ENCODE measurements at places on chromosomes 7 and 10.

DNA sequence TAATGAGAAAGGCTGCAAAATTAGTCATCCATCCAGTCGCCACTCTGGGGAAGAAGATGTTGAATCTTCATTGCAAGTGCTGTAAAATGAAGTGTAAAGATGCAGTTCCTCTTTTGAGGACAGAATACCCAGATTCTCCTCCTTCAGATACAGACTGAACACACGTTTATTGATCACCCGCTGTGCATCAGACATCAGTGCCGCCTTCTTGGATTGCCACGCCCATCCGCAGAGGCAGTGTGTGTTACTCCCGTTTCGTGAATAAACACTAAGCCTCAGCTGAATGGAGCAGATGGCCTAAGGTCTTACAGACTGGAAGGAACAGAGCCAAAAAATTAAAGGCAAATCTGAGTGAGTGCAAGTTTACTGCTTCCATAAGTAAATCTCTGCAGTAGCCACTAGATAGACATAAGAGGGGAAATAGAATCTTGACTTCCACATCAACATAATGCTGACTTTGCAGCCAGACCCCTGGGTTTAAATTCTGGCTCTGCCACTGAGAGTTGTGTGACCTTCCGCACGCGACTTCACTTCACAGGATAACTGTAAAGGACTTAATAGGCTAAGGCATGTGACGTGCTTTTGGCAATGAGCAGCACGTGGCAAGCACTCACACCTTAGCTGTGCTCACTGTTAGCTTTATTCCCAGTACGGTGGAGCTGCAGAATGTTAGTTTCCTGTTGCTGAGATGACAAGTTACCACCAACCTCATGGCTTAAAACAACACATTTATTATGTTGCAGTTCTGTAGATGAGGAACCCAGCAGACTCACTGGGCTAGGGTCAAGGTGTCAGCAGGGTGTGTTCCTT, 285.9 kb downstream of the CELF2 start:
- DNase-seq = no peak

DNA sequence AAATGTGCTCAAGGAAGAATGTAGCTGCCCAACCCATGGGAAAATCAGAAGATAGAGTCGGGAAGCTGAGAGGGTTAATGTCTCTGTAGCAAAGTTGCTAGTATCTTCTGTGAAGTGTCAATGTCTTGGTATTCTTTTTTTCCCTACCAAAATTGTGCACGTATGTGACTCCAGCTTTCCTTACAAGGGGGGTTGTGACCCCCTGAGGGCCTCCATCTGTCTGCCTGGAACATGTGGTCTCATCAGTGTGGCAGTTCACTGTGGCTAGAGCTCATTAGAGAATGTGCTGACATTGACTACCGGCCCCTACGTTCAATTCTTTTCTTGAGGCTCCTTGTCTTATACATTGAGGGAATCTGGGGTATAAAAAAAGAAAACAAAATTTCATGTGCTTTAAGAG, 725.2 kb upstream of the CELF2 start:
- DNase-seq = no peak

- DNase-seq = no peak
Observed at GRCh38 chr10:50577010-50577409, 46.7 kb downstream of the SGMS1 start.

DNA sequence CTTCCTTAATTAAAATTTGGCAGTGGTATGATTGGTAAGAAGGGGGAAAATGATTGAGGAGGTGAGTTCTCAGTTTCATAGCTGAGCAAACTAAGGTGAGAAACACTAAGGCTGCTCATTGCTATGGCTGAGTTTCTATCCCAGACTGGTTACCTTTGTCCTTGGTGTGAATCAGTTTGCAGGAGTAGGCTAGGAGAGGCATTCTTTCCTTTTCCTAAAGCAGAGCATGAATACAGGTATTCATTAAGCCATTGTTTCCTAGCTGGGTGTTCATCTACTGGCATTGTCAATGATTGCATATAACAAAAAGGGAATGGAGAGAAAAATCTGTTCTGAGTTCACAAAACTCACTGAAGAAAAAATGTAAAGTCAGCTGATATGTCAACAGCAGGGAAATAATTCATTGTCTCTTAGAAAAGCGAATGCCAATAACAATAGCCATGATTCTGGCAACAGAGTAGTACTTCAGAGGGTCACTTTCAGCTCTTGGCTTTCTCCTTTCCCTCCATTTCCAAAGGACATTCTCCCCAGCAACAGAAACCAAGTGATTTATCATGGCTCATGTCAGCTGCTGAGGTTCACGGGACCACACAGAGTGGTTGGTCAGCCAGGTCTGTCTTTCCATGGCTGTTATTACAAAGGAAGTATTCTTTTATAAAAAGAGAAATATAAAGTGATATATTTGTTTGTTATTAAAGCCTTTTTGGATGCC, 234.0 kb downstream of the BICC1 start:
- no peak for DNase-seq

GRCh38 chr10:103732339-103733044, 122.9 kb downstream of the SH3PXD2A start:
- DNase-seq = peak; percentile 84

DNA sequence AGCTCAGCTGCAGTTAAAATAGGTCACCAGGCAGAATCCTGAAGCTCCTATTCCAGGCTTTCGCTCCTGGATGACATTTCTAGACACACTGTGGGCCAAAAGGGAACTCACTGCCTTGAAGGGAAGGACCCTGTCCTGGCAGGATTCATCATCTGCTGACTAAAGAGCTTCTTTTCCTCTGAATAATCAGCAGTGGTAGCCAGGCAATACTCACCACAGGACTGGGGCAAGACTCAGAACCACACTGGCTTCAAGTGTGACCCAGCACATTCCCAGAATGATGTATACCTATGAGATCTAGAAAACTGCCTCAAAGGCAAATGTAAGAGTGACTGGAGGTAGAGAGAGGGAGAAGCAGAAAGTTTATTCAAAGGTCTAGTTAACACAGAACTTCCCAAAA, 29.5 kb upstream of the EBF3 start:
- DNase-seq = no peak

DNA sequence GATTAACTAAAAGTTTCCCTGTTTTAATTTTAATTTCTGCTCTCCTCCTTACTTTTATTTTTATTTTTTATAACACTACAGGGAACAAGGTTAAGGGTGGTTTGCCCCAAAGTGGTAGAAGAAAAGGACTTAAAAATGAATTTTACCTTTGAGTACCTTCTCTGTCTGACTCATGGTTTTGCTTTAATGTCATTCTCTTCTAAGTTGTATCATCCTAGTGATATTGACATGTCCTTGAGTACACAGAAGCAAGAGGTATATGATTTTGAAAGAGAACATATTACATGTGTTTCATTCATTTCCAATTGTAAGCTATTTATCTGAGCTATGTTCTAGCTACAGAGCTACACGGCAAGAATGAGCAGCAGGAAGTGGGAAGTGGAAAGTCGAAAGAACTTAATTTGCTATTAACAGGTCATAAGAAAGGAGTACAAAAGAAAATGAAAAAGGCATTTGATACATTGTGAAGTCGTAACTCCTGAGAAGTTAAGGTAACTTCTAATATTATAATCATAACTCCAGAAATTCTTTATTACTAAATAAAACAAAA, 112.5 kb downstream of the SEMA3A start:
- no peak for DNase-seq

DNA sequence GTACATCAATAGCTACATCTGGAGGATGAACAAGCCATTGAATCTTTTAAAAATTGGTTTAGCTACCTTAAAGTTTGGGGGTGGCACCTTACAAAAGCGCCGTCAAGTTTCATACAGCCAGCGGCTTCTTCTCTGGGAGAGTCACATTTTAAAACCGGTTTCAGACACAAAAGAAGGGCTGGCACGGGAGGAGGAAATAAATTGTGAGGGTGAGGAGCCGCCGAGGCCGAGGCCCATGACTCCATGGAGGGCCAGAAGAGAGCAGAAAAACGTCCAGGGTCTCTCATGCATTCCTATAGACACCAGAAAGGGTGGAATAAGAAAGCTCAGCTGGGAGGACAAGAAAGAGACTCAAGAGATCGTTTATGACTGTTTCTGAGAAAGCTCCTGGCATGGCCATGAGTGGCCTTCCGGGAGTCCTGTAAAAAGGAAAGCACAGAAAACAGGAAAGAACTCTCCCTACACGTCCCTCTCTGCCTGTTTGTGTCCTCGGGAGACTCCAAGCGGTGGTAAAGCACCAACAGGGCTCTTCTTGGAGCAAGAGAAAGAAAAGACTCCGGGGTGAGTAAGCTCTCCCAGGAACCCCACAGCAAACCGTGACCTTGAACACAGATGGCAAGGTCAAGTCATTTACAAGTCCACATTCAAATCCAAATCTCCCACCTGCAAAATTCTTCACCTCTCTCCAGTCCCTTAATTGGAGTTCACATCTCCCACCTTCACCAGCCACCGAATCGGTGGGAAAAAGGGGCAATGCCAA, 1.8 kb downstream of the FRAT2 start:
- peak; percentile 88 for DNase-seq

GRCh38 chr10:91556691-91557566, 75.9 kb downstream of the PPP1R3C start:
- no peak for DNase-seq

DNA sequence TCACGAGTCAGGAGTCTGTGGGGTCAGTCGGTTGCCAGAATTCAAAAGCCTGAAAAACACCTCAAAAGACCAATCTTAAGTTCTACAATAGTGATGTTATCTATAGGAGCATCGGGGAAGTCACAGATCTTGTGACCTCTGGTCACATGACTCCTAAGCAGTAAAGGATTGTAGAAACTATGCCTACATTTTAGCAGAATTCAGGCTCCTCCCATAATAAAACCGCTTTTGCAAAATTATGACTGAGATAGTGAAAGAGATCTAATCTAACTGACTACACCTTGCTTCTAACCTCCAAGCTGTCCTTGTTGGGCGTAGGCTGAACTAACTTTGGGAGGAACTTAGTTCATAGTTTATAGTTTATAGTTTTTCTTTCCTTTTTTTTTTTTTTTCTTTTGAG, 16.6 kb downstream of the SSMEM1 start:
- DNase-seq = no peak

GRCh38 chr7:16278167-16278787, 143.1 kb downstream of the CRPPA start:
- no peak for DNase-seq

- peak; percentile 68 for DNase-seq
Observed at GRCh38 chr7:18345641-18346234, 149.8 kb upstream of the HDAC9 start.

GRCh38 chr10:34526186-34526585, 288.9 kb downstream of the PARD3 start:
- peak; percentile 28 for DNase-seq

DNA sequence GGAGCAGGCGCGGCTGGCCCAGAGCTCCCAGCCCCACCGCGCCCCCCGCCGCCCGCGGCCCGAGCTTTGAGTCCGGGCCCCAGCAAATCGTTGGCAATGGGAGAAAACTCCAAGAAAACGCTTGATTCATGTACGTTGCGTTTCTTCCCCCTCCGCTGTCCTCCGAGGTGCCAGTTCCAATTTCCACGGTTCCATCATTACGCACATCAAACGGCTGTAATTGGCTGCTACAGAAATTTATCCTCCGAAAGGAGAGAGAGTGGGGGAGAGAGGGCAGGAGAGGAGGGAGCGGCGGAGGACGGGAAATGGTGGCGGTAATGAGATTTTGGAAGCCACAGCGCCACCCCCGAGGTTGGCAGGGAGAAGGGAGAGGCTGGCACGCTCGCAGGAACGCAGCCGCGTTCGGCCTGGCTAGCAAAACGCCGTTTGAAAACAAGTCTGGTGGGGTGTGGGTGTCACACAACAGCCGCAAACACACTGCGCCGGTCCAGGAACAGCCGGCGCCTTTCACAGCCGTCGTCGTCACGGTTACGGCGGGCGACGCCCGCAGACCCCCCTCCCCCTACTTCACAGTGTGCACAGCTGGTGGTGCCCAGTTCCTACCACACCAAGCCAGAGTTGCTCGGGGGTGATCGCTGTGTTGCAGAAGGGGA, 57.5 kb downstream of the UNCX start:
- DNase-seq = peak; percentile 49

DNA sequence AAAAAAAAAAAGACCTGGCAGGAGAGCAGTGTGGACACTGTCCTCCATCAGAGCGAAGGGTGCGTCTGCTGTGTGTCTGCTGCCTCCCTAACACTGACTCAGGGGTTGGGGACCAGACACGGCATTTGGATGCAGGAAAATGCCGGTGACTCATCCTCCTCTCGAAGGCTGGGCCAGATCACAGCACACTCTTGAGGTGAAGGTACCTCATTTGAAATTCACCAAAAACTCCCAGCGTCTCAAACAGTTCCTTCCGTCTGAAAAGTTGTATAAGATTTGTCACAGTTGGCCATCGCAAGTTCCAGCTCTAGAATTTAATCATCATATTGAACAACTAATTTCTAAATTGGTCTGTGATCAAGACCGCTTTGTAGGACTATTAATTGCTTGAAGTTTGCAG, 118.1 kb upstream of the LYZL2 start:
- DNase-seq = no peak

All from ACHN (cell line).